Brain microvascular endothelial cell (primary cell): ENCODE measurements at places on chromosomes 6 and 20.

- no peak for DNase-seq
Observed at GRCh38 chr6:24935366-24936152, at the start of gene RIPOR2. Gene RIPOR2 (minus strand): TSS chr6:24935960. CDS start chr6:24935898, 62 bp downstream.

GRCh38 chr6:34242252-34243130 lies 5.8 kb downstream of the HMGA1 start:
- no peak for DNase-seq

GRCh38 chr20:56268536-56268935 lies 20.0 kb downstream of the MC3R start:
- DNase-seq, result no peak

DNA sequence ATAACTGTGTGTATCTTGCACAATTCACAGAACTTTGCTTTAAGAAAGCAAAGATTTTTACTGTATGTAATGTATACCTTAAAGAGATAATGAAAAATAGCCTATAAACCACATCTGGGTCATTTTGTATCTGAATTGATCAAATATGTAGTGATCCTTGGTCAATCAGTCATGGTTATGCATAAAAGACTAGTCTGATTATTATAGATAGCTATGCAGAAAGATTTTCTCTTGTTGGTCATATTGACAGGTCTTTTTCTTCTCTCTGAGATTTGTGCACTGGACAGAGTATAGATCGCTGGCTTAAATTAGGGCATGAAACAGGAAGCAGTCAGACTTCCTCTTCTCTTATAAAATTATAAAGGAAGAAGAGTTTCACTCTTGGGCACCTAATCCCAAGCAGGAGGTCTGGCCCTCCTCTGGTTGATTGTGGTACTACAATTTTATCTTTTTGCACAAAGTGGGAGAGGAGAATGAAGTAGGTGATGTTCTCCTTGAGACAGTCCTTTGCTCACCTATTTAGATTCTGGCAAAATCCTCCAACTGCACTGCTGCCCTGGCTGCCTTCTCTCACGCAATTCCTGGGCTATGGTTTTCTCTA lies 380.9 kb upstream of the RGS17 start:
- peak; percentile 28 for DNase-seq

GRCh38 chr6:131765081-131765803 lies 42.6 kb upstream of the ENPP1 start:
- DNase-seq, result peak; percentile 61

GRCh38 chr6:109768485-109768884 lies 77.4 kb downstream of the FIG4 start:
- DNase-seq, result peak; percentile 42

- no peak for DNase-seq
Observed at GRCh38 chr20:24853916-24854315, 95.2 kb upstream of the CST7 start.

DNA sequence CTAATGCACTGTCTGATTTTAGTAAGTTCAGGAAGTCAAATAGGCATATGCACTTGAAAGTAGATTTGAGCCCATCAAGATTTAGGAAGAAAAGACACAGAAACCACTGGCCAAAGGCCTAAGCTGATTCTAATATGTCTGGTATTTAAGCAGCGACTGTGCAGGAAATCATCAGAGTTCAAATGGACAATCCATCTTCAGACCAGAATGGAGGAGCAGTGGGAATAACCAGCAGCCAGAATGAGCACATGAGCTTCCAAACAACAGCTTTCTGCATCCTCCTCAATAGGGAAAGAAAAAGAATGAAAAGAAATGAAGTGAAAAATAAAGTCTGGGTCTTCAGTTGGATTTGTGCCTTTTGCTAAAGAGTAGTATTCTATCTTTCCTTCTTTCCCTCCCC lies 50.6 kb downstream of the SOD2 start:
- no peak for DNase-seq

DNA sequence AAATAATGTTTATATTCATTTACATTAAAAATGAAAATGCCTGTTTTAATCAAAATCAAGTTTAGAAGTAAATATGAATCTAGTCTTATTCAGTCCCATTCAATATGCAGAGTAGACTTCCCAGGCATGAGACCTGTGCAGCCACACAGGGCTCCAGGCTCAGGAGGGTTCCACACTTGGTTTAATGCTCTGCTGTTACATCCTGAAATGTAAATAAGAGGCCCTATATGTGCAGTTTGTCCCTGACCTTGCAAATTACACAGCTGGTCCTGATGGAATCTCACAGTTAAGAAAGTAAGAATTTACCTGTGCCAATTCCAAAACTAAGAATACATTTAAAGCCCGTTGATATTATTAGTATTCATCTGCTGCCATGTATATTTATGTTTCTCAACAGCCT lies 79.4 kb downstream of the ARHGAP18 start:
- no peak for DNase-seq

DNA sequence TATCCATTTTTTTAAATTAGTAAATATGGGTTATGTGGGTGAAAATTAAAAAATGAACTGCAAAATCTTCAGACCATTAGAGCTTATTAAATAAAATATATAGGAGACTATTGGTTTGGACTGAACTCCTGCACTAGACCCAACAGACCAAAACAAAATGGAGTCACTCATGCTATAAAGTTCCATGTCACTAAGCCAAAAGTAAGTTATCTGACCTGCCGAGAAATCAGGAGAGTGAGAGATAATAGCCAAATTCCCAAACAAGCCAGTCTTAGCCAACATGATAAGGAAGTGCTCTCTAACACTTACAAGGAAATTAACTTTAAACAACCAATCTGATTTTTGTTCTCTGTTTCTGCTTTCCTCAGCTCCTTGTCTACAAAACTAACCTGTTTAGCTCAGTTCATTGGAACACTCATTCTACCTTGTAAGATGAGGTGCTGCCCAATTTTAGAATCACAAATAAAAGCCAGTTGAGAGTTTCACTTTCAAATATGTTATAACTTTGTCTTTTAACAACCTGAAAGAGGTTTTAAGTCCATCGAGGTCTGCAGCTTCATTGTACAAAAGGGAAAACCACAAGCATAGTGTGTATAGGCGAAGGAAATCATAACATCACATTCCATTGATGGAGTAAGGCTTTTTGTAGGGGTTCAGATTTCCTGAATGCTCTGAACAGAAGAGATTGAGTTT lies 220.5 kb downstream of the TENT5A start:
- DNase-seq, result no peak

DNA sequence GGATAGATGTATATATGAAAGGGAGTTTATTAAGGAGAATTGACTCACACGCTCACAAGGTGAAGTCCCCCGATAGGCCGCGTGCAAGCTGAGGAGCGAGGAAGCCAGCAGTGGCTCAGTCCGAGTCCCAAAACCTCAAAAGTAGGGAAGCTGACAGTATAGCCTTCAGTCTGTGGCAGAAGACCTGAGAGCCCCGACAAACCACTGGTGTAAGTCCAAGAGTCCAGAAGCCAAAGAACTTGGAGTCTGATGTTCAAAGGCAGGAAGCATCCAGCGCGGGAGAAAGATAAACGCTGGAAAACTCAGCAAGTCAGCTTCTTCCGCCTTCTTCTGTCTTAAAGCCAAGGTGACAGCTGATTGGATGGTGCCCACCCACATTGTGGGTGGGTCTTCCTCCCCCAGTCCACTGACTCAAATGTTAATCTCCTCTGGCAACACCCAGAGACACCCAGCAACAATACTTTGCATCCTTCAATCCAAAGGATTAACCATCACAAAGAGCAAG lies 102.6 kb upstream of the GJE1 start:
- peak; percentile 48 for DNase-seq

DNA sequence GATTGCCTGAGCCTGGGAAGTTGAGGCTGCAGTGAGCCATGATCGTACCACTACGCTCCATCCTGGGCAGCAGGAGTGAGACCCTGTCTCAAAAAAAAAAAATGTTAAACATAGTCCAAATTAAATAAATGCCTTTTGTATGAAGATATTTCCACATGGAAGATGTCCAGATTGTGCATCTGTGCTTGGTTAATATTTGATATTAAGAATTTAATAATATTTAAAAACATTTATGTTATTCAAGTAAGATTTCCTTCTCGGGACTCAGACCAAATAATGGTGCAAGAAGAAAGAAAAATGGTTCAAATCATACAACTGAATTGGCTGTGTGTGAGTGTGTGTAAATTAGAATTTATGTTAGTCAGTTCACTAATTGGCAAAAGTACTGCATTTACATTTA lies 202.5 kb downstream of the TBC1D7 start:
- DNase-seq, result no peak

- DNase-seq, result no peak
Observed at GRCh38 chr6:169343886-169344749, 90.5 kb upstream of the THBS2 start.

GRCh38 chr6:148144917-148145521 lies 197.6 kb upstream of the SASH1 start:
- peak; percentile 86 for DNase-seq
